Activated CD8-positive, alpha-beta memory T cell treated with anti-CD3 and anti-CD28 coated beads, Interleukin-2, amount 10 ng/mL, durations not matched to agents 7 days and 5 days (primary cell): ENCODE measurements at places on chromosomes 16 and 17. TPM values are rescaled to one million over a fixed set of nuclear protein-coding genes. Genes with fewer than 3 reads are reported as not detected.

DNA sequence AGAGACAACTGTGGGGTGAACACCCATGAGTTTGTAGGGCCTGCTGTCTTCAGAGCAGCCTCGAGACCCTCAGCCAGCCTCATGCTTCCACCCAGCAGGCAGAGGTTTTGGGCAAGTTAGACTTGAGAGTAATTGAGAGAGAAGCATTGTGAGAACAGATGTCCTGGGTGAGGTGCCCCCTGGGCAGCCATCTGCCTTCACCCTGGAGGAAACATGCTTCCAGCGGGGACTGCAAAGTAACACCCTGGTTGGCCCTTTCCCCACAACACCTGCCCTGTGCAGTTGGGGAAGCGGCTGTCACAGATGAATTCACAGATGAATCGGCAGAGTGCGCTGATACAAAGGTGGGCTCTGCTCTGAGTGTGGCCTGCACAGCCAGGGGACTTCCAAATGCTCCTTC lies 23.4 kb downstream of the ATPAF2 start:
- peaks cover 3% of the 10 kb centered on the region for H3K36me3 ChIP-seq
- H3K27me3 ChIP-seq, result no peaks in the 10 kb centered on the region
- no peak overlapping the region for H3K4me3 ChIP-seq
- no peak for DNase-seq
- no peaks in the 10 kb centered on the region for H3K4me1 ChIP-seq

DNA sequence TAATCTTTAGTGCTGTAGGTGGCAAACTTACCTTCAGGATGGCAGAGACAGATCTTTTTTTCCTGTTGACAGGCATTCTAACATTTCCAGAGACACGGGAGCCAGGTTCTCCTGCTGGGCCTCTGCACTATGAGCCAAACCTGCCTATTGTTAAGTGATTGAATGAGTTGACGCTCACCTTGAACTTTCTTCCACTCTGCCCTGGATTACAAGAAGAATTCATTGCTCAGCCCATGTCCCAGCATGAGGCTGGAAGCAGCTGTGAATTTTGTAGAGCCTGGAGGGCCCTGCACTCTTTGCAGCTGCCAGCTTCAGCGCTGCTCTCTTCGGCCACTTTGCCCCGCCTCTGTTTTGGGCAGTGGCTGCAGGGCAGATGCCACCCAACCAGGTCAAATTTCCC lies 9.4 kb upstream of the SLC7A5 start:
- peaks cover 8% of the 10 kb centered on the region for H3K27me3 ChIP-seq
- no peak overlapping the region for H3K4me3 ChIP-seq
- H3K36me3 ChIP-seq, result peaks cover 2% of the 10 kb centered on the region

DNA sequence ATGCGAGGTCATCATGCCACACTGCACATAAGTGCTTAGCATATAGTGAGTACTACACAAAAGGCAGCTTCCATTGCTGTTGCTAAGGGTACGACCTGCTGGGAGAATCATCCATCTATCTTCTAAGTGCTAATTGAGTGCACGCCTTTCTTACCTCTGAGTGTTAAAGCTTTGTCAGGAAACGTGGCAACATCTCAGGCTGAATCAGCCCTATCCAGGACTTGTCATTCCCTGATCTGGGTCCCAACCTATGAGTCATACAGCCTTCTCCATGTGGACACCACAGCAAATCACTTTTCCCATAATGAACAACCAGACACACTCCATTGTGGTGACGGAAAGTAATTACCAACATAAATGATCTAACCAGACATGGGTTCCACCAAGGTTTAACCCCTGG lies 201.1 kb upstream of the MAF start:
- H3K4me1 ChIP-seq, result no peaks in the 10 kb centered on the region
- H3K27ac ChIP-seq, result no peak overlapping the region
- no peak for DNase-seq

GRCh38 chr16:17371299-17371698 lies 99.5 kb downstream of the XYLT1 start:
- DNase-seq, result no peak
- H3K4me1 ChIP-seq, result peaks cover 72% of the 10 kb centered on the region
- H3K27ac ChIP-seq, result peak overlapping the region; percentile 100
- peak overlapping the region; percentile 18 for H3K4me3 ChIP-seq

DNA sequence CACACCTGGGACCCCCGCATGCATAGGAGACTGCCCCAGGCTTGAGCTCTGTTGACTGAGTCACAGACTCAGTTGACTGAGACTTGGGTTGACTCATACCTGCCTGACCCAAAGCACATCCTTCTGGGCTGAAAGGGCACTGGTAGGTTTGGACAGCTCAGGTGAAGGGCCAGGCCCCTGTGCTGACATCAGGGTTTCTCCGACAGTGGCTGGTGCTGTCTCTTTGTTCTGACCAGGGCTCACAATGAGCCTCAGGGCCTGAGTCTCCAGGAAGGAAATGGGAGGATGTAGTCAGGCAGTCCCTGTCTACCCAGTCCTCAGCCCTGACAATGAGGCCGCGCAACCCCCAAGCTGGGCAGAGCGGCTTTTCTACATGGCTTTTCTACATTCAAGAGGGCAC lies 6.5 kb downstream of the SPNS2 start:
- peaks cover 24% of the 10 kb centered on the region for H3K27me3 ChIP-seq
- H3K27ac ChIP-seq, result peak overlapping the region; percentile 58
- H3K4me3 ChIP-seq, result no peak overlapping the region
- peaks cover 66% of the 10 kb centered on the region for H3K4me1 ChIP-seq
- DNase-seq, result no peak

GRCh38 chr17:29561554-29562517 lies 5.0 kb downstream of the ABHD15 start:
- peaks cover 60% of the 10 kb centered on the region for H3K4me1 ChIP-seq
- peak; percentile 57 for DNase-seq
- no peak overlapping the region for H3K4me3 ChIP-seq

Gene GNGT2
- 45.3 TPM for total RNA-seq

DNA sequence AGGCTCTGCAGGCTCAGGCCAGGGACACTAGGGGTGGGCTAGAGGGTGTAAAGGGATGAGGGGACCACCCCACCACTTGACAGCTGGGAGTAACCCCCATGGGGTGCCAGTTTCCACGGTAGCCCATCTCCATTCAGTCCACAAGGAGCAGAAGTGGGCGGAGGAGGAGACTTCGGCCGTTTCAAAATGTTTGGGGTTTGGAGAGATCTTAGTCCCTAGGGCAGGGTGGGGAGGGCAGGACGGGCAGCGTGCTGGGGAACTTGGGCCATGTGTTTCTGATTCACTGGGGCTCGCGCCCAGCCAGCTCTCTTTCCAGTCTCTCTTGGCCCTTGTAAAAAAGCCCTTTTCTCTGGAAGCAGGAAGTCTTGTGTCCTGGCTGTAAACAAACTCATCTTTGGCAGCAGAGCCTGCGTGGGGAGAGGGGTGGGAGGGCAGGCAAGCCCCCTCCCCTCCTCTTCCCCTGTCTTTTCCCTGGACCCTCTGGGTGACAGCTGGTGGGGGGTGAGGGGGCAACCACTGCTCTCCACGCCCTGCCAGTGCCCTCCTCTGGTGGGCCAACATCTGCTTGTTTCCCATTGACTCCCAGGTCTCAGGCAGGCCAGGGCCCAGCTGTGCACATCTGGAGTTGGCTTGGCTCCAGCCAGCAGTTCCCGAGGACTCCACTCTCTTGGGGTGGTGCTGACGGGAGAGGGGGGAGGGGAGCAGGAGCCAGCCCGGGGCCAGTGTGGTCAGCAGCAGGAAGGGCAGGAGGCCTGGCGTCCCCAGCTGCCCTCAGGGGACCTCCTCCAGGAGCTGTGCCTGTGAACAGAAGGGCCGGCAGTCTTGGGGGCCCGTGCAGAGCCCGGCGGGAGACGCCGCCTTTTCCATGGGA lies 8.1 kb downstream of the CYGB start:
- H3K27me3 ChIP-seq, result peaks cover 4% of the 10 kb centered on the region
- H3K36me3 ChIP-seq, result no peaks in the 10 kb centered on the region
- peaks cover 11% of the 10 kb centered on the region for H3K4me1 ChIP-seq
- no peak for DNase-seq
- no peak overlapping the region for H3K27ac ChIP-seq
- no peak overlapping the region for H3K4me3 ChIP-seq

Gene CES4A
- total RNA-seq, result 8.1 TPM

GRCh38 chr16:81784072-81784795 lies 5.1 kb downstream of the PLCG2 start:
- peaks cover 18% of the 10 kb centered on the region for H3K36me3 ChIP-seq
- no peak overlapping the region for H3K4me3 ChIP-seq
- DNase-seq, result no peak
- no peak overlapping the region for H3K27ac ChIP-seq

Gene SLC52A1
- 0.84 TPM for total RNA-seq

GRCh38 chr16:63289834-63290460 lies 1253.7 kb upstream of the CDH8 start:
- DNase-seq, result no peak
- no peak overlapping the region for H3K27ac ChIP-seq
- no peak overlapping the region for H3K4me3 ChIP-seq
- no peaks in the 10 kb centered on the region for H3K27me3 ChIP-seq

DNA sequence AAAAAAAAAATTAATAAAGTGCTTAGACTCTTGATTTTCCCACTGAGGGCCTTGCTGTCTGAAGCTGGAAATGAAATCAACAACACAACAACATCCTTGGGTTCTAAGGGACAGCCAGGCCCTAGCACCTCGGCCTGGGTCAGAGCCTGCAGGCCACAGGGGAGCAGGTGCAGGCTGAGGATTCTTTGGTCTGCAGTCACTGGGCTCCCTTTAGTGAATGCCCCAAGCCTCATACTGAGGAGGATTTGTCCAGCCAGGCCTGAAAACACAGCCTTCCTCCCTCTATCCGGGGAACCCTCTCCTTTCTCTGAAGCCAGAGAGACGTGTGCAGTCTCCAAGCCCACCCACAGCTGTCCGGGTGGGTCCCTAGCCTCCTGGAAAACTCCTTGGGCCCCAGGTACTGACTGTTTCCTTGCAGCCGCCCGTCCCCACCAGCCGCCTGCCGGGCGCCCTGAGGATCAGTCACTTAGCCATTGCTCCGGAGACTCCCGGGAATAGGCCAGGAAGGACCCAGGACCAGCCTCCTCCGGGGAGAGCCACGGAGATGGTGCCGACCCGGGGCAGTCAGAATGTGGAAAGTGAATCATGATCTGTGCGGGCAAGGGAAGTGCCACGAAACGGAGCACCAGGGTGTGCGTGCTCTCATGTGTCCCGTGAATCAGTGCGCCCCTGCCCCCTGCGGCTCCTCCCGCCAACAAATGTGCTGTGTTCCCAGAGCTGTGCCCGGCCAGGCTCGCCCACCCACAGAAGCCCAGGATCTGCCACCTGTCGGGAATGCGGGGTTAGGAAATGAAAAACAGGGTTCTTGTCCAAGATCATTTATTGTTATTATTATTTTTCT lies 91.0 kb downstream of the RTN4RL1 start:
- H3K27ac ChIP-seq, result no peak overlapping the region
- H3K4me1 ChIP-seq, result no peaks in the 10 kb centered on the region
- DNase-seq, result no peak
- H3K36me3 ChIP-seq, result no peaks in the 10 kb centered on the region
- H3K27me3 ChIP-seq, result no peaks in the 10 kb centered on the region

DNA sequence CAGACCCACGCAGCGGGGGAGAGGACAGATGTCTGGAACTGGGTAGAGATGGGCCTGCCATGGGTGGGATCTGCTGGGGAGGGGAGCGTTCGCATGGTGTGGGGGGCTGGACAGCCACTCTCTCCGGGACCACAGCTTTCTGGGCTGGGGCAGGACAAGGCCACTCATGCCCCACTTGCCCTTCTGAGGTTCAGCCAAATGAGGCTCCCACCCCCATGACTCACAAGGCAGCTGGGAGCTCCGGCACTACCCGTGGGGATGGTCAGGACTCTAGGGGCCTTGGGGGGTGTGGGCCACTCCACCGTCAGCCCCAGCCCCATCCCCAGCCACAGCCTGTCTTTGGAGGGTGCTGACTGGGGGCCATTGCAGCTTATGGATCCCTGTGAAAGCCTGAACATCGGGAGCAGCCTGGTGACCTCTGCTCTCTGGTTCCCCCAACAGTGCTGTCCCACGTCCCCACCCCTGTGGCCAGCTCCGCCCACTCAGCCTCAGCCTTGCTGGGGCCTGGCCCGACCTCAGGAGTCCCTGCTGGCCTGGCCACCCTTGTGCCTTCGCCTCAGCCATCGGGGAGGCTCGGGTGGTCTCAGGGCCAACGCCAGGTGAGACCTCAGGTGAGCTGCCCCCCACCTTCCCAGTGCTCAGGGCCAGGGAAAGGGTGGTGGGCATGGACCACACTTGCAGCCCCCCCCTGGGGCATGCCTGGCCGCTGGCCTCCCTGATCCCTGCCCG lies 4.7 kb upstream of the CDH15 start:
- no peak for DNase-seq
- H3K4me3 ChIP-seq, result no peak overlapping the region
- no peak overlapping the region for H3K27ac ChIP-seq
- H3K4me1 ChIP-seq, result peaks cover 7% of the 10 kb centered on the region
- no peaks in the 10 kb centered on the region for H3K36me3 ChIP-seq
